Ascending aorta (tissue), 2 donors: ENCODE measurements at places on chromosomes 1 and 21.
A peak's percentile ranks its signal among the peaks of the same experiment; 100 is the strongest.

DNA sequence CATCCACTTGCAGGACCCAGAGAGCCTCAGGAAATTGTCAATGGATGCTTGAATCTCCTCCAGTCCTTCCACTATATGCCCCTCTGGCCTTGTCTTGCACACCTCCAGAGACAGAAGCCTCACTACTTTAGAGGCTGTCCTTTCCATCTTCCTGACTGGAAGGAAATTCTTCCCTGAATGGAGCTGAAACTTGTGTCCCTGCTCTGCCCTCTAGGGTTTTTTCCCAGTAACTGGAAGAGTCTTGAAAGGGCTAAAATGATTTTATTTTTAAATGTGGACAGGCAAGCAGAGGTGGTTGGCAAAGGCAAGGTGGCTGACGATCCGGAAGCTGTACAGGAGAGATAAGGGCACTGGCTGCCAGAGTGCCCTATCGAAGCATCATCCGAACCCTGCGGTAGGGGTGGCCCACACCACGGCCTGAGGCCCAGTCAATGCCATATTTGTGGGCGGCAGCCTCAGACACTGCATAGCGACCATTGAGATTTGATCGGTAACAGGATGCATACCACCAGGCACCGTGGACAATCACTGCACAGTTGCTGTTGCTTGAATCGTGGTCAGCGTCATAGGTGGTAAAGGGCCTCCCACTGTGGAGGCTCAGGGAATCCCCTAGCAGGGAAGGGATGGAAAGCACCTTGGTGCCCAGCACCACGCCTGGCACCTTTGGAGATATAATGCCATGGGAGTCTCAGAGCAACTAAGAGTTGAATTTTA lies 2.3 kb upstream of the MAP3K6 start:
- peaks cover 4% of the 10 kb centered on the region for H3K36me3 ChIP-seq
- DNase-seq = no peak
- H3K27ac ChIP-seq = peak overlapping the region; percentile 1
- no peak overlapping the region for H3K4me3 ChIP-seq

DNA sequence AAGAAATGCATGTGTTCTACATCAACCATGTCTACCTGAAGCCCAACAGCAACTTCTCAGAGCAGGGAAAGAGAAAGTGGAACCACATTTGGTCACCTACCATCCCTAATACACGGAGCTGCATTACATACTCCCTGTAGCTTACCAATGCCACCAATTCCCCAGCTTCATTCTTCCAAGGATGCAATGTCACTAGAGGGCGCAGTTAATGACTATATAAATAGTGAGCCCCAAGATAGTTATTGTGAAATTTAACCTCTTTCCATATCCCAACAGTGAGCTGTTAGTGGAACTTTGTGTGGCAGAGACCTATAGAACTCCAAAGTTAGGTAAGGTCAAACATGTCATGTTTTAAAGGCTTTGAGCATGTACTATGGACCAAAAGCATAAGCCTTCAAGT lies 618.3 kb downstream of the SMYD3 start:
- no peaks in the 10 kb centered on the region for H3K4me1 ChIP-seq
- H3K4me3 ChIP-seq = no peak overlapping the region
- H3K36me3 ChIP-seq = no peaks in the 10 kb centered on the region
- DNase-seq = no peak
- H3K27ac ChIP-seq = no peak overlapping the region
- H3K27me3 ChIP-seq = no peaks in the 10 kb centered on the region

- no peak for DNase-seq
- H3K4me1 ChIP-seq = no peaks in the 10 kb centered on the region
- peak overlapping the region; percentile 68 for H3K27ac ChIP-seq
- no peaks in the 10 kb centered on the region for H3K27me3 ChIP-seq
Observed at GRCh38 chr1:151510614-151510956, 602 bp upstream of the CGN start.

- no peaks in the 10 kb centered on the region for H3K4me1 ChIP-seq
- H3K36me3 ChIP-seq = no peaks in the 10 kb centered on the region
- DNase-seq = no peak
- no peak overlapping the region for H3K4me3 ChIP-seq
- no peak overlapping the region for H3K27ac ChIP-seq
Observed at GRCh38 chr1:233025567-233025966, 75.2 kb downstream of the NTPCR start.

DNA sequence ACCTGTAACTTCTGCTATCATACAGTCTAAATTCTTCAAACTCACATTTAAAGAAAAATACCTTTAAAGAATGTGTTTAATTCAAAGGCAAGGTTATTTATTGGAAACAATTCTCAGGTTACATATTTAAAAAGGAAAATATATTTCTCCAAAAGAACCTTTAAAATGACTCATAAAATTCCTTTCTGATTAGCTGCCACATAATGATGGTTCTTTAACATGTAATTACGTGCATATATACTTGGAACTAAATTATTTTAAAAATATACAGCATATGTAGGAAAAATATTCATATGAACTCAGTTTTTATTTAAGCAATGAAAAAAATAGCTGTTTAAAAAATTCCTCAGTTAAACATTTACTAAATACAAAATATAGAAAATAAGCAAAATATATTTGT lies 173.6 kb downstream of the COP1 start:
- peaks cover 7% of the 10 kb centered on the region for H3K4me1 ChIP-seq
- no peak overlapping the region for H3K27ac ChIP-seq
- H3K4me3 ChIP-seq = no peak overlapping the region
- DNase-seq = no peak

GRCh38 chr1:3219005-3219790 lies 150.2 kb downstream of the PRDM16 start:
- no peaks in the 10 kb centered on the region for H3K27me3 ChIP-seq
- H3K4me1 ChIP-seq = peaks cover 65% of the 10 kb centered on the region
- DNase-seq = peak; percentile 54
- no peak overlapping the region for H3K4me3 ChIP-seq
- no peaks in the 10 kb centered on the region for H3K36me3 ChIP-seq

GRCh38 chr1:4526747-4527146 lies 127.7 kb upstream of the AJAP1 start:
- no peak overlapping the region for H3K4me3 ChIP-seq
- no peak overlapping the region for H3K27ac ChIP-seq
- no peaks in the 10 kb centered on the region for H3K27me3 ChIP-seq
- no peaks in the 10 kb centered on the region for H3K4me1 ChIP-seq
- DNase-seq = no peak

DNA sequence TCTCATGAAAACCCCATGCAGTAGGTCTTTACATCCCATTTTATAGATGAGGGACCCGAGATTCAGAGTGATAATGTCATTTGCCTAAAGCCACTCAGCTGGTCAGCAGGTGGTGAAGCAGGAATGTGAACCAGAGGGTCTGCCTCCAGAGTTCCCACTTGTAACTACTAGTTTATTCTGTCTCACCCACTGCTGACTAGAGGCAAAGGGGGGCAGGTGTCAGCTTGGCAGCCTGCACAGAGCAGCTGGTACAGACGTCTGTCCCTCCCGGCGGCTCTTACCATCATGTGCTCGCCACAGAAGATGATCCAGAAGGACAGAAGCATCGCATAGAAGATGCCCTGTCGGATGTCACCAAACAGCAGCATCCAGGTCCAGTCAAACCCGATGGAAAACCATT lies 82.4 kb downstream of the WLS start:
- no peaks in the 10 kb centered on the region for H3K27me3 ChIP-seq
- DNase-seq = no peak
- H3K27ac ChIP-seq = no peak overlapping the region
- H3K4me1 ChIP-seq = no peaks in the 10 kb centered on the region
- H3K4me3 ChIP-seq = no peak overlapping the region
- H3K36me3 ChIP-seq = peaks cover 65% of the 10 kb centered on the region

DNA sequence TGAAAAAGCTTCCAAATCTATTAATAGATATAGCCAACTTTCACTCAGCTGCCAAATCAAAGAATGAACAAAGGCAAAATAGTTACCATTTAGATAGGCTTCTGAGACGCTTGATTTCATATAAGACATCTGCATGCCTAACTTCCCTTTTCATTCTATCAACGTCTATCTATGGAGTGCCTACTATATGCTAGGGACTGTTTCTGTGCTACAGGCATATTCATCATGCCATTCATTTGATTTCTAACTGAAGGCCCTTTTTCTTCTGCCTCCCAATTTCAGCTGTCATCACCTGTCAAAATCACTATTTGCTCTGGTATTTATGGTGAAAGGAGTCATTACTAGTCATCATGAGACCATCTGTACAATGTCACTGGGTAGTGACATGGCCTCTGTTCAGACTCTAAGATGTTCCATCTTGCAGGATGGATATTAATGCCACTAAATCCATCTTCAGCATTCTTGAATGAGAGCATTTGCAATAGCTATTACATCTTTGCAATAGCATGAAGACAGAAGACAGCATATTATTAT lies 4.3 kb upstream of the KRTAP13-1 start:
- no peaks in the 10 kb centered on the region for H3K27me3 ChIP-seq
- DNase-seq = no peak
- H3K36me3 ChIP-seq = no peaks in the 10 kb centered on the region
- H3K27ac ChIP-seq = no peak overlapping the region
- no peak overlapping the region for H3K4me3 ChIP-seq

DNA sequence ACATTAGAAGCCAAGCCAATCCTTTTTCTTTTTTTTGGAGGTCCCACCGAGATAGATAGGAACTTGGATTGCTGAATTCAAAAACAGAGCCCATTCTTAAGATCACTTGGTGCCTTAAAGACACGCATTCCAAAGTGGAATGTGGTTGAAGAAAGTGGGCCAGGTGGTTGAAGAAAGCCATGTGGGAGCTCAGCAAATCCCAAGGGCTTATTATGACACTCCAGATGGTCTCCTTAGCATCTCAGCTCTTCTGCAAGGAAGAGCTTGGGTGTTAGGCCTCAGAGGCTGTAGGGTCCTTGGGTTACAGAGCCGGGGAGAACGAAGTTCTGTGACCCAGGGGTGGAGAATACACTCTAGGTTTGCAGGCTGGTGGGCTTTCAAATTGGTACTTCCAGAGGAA lies 13.5 kb downstream of the TOR3A start:
- H3K27ac ChIP-seq = no peak overlapping the region
- no peak for DNase-seq
- peaks cover 47% of the 10 kb centered on the region for H3K36me3 ChIP-seq

GRCh38 chr1:174008269-174008668 lies 13.9 kb downstream of the RC3H1 start:
- H3K27me3 ChIP-seq = no peaks in the 10 kb centered on the region
- no peaks in the 10 kb centered on the region for H3K36me3 ChIP-seq
- no peak overlapping the region for H3K4me3 ChIP-seq
- H3K4me1 ChIP-seq = peaks cover 11% of the 10 kb centered on the region

- H3K36me3 ChIP-seq = peaks cover 5% of the 10 kb centered on the region
- no peak for DNase-seq
- no peak overlapping the region for H3K27ac ChIP-seq
- no peaks in the 10 kb centered on the region for H3K27me3 ChIP-seq
- no peak overlapping the region for H3K4me3 ChIP-seq
Observed at GRCh38 chr1:113678159-113678469, 81.2 kb downstream of the PHTF1 start.

- no peak for DNase-seq
- no peaks in the 10 kb centered on the region for H3K36me3 ChIP-seq
- peaks cover 16% of the 10 kb centered on the region for H3K4me1 ChIP-seq
- H3K27me3 ChIP-seq = no peaks in the 10 kb centered on the region
Observed at GRCh38 chr1:63645317-63645716, 52.1 kb downstream of the PGM1 start.

- no peak for DNase-seq
- H3K36me3 ChIP-seq = no peaks in the 10 kb centered on the region
- H3K27ac ChIP-seq = no peak overlapping the region
- no peak overlapping the region for H3K4me3 ChIP-seq
- no peaks in the 10 kb centered on the region for H3K27me3 ChIP-seq
Observed at GRCh38 chr1:227305894-227306626, 12.2 kb downstream of the CDC42BPA start.

DNA sequence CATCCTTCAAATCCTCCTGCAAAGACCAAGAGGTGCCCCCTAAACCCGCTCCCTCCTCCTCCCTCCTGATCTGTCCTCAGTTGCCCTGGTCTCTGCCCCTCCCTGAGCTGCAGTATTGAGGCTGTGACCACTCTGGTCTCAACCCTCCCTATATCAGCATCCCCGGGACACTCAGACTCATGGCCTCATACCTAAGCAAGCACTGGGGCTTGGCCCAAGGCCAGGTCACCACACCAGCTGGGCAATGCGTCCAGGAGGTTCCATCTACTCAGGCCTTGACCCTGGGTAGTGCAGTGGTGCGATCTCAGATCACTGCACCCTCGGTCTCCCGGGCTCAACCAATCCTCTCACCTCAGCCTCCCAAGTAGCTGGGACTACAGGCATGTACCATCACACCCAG lies 9.8 kb downstream of the KIF17 start:
- no peak for DNase-seq
- H3K27me3 ChIP-seq = no peaks in the 10 kb centered on the region
- no peaks in the 10 kb centered on the region for H3K4me1 ChIP-seq
- no peak overlapping the region for H3K4me3 ChIP-seq
- H3K36me3 ChIP-seq = no peaks in the 10 kb centered on the region

- no peaks in the 10 kb centered on the region for H3K27me3 ChIP-seq
- peaks cover 26% of the 10 kb centered on the region for H3K36me3 ChIP-seq
- H3K27ac ChIP-seq = peak overlapping the region; percentile 49
- peaks cover 50% of the 10 kb centered on the region for H3K4me1 ChIP-seq
- H3K4me3 ChIP-seq = no peak overlapping the region
Observed at GRCh38 chr1:154178911-154179811, 12.7 kb downstream of the TPM3 start.

DNA sequence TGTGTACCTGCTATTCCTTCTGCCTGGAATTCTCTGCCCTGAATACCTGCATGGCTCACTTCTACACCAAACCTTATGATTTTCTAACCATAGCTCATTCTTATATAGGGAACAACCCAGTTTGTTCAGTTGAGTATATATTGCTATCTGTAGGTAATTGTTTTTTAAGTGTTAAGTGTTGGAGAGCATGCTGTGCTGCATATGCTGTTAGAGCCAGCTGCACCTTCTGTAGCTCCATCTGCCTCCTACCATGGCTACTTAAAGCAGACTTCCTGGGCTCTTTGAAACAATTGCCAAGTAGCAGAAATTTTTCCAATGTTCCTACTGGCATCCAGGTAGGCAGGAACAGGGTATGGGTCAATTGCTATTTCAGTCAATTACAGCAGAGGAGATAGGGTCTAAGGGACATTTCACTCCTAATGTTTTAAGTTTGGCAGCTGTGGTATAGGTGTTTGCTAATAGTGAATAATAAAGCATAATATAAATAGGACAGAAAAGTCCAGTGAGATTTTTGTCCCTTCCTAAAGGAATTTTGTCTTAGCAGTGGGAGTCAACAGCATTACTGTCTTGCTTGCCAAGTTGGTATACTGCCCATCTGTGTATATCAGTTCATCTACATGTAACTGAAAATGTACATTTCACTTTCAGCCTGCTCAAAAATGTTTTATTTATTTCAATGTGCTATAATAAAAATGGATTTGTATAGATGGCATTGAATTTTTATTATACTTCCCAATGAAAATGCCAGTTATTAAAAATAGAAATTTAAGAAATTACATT lies 34.0 kb upstream of the C1orf115 start:
- H3K4me1 ChIP-seq = no peaks in the 10 kb centered on the region
- peaks cover 5% of the 10 kb centered on the region for H3K36me3 ChIP-seq
- no peaks in the 10 kb centered on the region for H3K27me3 ChIP-seq
- no peak overlapping the region for H3K27ac ChIP-seq
- DNase-seq = no peak
- no peak overlapping the region for H3K4me3 ChIP-seq

- no peak overlapping the region for H3K4me3 ChIP-seq
- H3K4me1 ChIP-seq = no peaks in the 10 kb centered on the region
- H3K27ac ChIP-seq = no peak overlapping the region
- no peaks in the 10 kb centered on the region for H3K27me3 ChIP-seq
- no peaks in the 10 kb centered on the region for H3K36me3 ChIP-seq
- no peak for DNase-seq
Observed at GRCh38 chr21:43331962-43332828, 94.7 kb downstream of the SIK1 start.
